ENCODE measurements at places on chromosomes 4 and X.
A peak's percentile ranks its signal among the peaks of the same experiment; 100 is the strongest.

GRCh38 chrX:40975951-40976350, 109.3 kb upstream of the USP9X start:
- DNase-seq, result no peak

GRCh38 chr4:8371596-8371995, 68.9 kb downstream of the ACOX3 start:
- no peak for DNase-seq

DNA sequence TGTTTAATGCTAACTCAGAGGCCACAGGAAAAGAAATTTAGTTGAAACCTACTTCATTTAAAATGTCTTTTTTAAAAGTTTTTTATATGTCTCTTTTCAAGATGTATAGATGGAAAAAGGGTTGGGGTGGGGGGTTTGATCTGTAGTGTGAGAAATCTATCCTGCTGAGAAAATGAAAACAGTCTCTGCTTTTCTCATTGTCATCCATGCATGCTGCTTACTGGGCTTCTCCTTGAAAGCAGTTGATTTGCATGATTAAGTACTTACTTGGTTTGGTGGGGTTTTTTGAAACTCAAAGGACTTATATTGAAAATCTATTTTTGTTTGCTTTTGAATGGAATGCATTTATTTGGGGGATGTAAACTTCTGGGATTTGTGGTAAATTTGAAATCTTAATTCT, 313.6 kb upstream of the DKK2 start:
- no peak for DNase-seq

- no peak for DNase-seq
Observed at GRCh38 chr4:145785391-145786008, 105.6 kb downstream of the C4orf51 start.

DNA sequence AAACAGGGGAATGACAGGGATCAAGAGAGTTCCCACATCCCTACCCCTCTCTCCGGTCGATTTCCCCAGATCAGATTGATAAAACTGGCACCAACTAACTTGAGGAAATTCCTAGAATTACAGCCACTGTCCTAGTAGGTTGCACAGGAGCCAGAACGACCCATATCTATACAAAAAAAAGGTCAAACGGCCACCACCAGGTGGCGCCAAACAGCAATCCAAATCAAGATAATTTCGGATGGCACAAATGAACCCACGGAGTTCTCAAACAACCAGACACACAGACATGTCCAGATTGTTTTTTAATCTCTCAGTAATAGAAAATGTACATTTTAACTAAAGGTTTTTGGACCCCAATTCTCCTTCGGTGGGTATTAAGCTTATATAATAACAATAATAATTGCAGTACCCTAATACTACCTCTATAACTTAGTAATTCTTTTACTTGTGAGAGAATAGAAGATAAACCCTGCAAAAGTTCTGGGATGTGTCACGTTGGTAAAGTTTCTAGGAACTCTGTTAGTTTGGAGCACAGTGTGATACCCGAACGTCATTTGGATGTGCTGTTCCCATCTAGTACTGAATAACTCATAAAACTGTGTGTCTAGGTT, 212.6 kb downstream of the SPOCK3 start:
- no peak for DNase-seq

DNA sequence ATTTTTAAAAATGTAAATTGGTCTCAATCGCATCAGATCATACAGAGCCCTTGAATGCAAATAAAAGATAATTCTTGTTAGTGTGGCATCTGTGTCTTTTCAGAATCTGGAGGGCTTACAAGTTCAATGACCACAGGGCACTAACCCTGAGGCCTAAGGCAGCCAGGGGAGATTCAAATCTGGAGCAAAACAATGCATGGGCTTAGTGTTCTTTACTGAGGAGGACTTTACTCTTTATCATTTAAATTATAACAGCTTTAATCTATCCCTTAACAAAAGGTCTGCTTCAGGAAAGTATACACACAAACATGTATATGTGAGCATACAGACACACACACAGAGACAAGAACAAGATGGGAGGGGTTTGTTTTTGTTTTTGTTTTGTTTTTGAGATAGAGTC, 51.0 kb upstream of the NSUN7 start:
- no peak for DNase-seq

- DNase-seq, result peak; percentile 47
Observed at GRCh38 chr4:93182722-93183121, 645.8 kb upstream of the ATOH1 start.

- no peak for DNase-seq
Observed at GRCh38 chr4:154004016-154004415, 215.1 kb upstream of the SFRP2 start.

DNA sequence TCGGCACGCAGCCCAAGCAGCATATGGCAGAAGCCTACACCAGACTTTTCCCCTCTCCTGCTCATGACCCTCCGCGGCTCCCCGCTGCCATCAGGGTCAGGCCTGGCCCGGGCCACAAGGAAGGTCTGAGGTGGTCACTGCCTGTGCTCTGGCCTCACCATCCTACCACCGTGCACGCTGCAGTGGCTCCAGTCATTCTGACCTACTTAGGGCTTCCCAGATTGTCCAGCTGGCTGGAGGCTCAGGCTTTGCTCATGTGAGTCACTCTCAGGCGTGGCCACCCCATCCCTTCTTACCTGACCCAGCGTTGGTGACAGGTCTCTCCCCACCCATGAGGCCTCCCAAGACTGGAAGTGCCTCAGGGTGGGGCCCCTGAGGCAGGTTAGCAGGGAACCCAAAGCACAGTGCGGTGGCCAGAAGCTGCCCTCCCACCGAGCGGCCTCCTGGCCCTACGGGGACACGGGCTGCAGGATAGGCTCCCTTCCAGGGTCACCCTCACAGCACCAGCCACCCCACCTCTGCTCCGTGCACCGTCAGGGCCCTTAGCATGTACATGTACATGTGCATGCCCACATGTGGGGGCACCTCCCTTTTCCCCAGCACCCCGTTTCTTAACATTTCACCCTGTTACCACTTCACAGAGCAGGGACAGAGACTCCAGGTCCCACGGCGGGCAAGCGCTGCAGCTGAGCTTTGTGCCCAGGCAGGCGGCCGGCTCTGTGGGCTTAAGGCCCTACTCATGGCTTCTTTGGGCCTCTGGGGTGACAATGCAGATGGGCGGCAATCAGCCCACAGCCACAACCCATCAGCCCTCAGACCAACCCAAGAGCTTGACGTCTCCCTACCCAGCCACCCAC, 2.2 kb downstream of the TREX2 start:
- DNase-seq, result no peak

- no peak for DNase-seq
Observed at GRCh38 chr4:173185847-173186510, 17.4 kb downstream of the GALNT7 start.

- DNase-seq, result no peak
Observed at GRCh38 chr4:86972997-86973396, 38.2 kb downstream of the AFF1 start.

- no peak for DNase-seq
Observed at GRCh38 chr4:150673793-150674192, 91.8 kb downstream of the MAB21L2 start.

- DNase-seq, result no peak
Observed at GRCh38 chr4:138835832-138836533, 179.6 kb upstream of the NOCT start.
